Stimulated activated CD8-positive, alpha-beta memory T cell treated with anti-CD3 and anti-CD28 coated beads, Interleukin-4, amount 100 ng/mL, for 1 hour (primary cell): ENCODE measurements at places on chromosomes 1 and 21.

DNA sequence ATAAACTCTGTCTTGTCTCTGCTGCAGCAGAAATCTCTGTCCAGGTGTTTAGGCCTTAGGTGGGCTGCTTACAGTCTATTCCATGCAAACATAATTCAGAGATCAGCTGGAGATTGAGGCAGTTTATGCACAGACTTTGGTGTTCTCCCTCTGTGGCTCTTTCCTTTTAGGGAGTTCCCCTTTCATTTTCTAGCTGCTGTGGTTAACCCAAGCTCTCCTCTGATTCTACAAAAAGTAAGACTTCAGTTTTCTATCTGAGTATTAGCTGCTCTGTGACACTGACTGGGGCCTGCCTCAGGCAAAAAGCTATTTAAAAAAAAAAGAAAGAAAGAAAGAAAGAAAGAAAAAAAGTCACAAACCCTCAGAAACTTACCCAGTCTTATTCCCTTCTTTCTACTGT lies 211.1 kb downstream of the CAMTA1 start:
- no peak for DNase-seq

DNA sequence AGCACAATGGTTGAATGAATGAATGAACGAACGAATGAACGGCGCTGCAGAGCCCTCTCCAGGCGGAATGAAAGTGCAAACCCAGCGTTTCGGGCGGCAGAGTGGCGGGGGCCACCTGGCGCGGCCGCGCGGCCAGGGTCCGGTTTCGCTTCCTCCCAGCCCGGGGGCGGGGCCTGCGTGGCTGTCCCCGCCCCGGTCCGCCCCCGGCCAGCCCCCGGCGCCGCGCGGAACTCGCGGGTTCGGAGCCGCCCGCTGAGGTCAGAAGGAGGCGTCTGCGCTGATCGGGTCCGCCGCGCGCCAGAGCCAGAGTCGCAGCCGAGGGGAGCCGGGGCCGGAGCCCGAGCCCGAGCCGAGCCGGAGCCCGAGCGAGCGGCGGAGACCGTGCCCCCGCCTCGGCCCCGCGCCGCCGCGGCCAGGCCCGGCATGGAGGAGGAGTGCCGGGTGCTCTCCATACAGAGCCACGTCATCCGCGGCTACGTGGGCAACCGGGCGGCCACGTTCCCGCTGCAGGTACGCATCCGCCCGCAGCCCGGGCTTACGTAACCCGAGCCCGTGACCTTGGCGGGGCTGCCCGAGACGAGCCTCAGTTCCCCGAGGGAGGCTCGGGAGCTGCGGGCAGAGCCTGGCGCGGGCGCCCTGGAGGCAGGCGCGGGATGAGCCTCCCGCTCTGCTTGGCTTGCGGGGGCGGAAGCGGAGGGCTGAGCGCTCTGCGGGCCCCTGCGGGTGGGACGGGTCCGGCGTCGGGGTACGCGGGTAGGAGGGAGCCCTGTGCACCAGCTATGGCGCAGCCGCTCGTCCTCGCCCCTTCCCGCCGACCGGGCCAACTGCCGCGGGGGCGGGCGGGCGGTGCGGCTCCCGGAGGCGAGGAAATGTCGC lies at the start of gene PDXK:
PDXK (plus strand) TSS at position 258 of the 876 bp plus-strand sequence; CDS start at position 424, 166 bp downstream.
- peak; percentile 53 for DNase-seq

DNA sequence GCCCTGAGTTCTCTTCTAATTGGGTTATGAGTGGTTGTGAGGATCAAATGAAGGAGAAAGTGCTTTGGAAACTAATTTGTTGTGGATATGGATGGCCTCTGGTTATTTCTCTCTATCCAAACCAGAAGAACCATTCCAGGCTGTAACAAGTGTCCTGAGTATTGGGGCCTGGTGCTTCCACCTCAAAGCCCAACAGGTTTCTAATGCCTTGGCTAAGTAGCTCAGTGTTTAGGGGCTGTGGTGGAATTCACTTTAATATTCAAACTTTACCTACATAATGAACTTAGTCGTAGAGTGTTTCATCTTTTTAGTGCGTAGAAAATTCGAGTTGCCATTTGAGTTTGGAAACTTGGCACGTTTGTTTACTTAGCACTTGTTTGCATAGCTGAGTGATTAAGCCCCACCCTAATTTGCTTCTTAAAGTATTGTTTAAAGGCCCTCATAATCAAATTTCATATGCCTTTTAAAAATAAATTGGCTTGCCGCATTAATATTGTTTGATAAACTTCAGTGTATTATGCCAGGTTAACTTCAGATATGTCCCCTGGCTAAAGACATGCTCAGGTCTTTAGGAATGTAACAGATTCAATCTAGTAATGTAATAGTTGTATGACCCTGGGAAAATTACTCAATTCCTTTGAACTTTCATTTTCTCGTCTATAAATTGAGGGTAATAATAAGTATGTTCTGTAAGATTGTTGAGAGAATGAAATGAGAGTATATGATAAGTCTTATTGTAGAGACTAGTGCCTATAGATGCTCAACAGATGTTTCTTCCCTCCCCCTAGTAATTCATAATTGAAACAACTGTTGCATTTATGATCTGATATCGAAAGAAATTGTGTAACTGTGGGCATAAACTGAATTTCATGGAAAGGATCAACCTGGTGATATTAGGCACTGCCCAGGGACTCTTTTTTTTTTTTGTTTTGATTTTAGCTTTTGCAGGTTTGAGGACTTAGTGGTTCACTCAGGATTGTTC lies 1.6 kb downstream of the AGO4 start:
- DNase-seq: no peak

GRCh38 chr1:169574336-169574735 lies 11.9 kb downstream of the F5 start:
- DNase-seq: no peak

DNA sequence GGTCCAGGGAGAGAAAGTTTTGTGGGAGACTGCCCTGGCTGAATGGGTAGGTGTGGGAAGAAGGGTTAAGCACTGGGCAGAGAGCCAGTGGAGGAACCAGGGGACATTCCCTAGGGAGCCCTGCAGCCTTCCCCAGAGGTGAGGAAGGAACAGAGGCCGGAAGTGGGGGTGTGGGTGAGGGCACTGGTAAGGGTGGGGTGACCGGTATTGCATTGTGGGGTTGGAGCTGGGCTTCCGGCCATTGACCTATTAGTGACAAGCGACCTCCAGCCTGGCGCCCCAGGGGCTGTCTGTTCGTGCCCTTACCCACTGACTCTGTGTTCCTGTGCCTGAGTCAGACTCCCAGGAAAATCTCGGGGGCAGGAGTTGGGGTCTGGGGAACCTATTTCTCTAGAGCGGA lies 3.5 kb upstream of the TSPAN1 start:
- DNase-seq: no peak

- DNase-seq: no peak
These were observed 8.1 kb upstream of the EPHB2 start for GRCh38 chr1:22702296-22703085.

GRCh38 chr21:34936371-34936789 lies 112.7 kb downstream of the RUNX1 start:
- DNase-seq: no peak

- no peak for DNase-seq
These were observed 13.4 kb downstream of the KCNA10 start for GRCh38 chr1:110505596-110505995.

GRCh38 chr1:113320972-113321680 lies 69.2 kb upstream of the MAGI3 start:
- DNase-seq: no peak

DNA sequence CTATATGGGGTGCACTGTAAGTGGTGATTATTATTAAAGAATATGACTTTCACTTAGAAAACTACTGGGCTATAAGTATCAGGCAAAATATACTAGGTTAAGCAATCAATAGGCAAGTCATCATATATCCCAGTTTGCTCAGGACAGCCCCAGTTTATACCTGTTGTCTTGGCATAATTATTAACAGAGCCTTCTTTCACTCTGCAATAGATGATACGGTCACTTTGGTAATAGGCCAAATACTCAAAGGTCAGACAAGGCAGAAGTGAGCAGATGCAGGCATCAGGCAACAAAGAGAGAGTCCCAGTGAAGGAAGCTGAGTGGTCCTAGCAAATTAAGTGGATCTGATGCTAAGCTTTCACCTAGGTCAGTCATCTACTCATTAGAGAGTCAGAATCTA lies 599.9 kb downstream of the LMO4 start:
- DNase-seq: no peak

DNA sequence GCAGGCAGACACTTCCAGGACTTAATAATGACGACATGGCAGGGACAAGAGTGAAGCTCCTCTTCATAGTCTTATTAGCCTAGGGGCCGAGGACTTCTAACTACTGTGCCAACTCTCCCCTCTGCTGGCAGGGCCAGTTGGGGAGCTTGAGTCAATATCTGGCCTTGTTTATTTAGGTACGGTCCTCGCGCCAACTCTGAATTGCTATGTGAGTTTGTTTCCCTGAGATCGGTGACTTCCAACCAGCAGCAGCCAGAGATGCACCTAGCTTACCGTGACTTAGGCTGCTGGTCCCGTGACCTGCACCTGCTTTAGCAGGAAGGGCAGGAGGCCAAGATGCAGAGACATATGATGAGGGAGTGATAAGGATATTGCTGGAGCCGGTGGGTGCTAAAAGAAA lies 451.1 kb downstream of the PCP4 start:
- DNase-seq: no peak

GRCh38 chr1:97084546-97084945 lies 363.0 kb downstream of the PTBP2 start:
- DNase-seq: no peak

GRCh38 chr21:36166705-36167104 lies 10.1 kb downstream of the DOP1B start:
- DNase-seq: no peak

GRCh38 chr1:77978969-77979876 lies at the start of gene FUBP1:
Gene FUBP1 (minus strand): TSS chr1:77979072. CDS start chr1:77979004, 68 bp downstream.
- DNase-seq: peak; percentile 85

GRCh38 chr21:27040738-27041469 lies 74.0 kb upstream of the ADAMTS5 start:
- no peak for DNase-seq

DNA sequence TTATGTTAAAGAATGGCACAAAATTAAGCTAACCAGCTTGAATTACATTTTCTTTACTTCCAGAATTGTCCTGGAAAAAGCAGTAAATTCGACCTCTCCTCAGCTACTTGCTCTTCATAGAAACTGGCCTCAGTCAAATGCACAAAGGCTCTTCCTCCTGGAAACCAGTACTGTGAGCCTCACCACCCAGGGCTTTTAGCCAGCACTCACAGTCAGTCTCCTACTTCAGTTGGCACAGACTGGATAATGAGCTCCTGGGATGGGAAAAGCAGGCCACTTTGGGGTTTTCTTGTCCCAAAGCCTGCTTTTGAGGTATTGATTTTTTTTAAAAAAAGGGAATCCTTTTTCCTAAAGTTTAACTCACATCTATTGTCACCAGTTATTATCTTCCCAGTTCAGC lies 40.4 kb downstream of the SCYL3 start:
- DNase-seq: no peak

- DNase-seq: no peak
These were observed 415.3 kb upstream of the C1orf87 start for GRCh38 chr1:60488847-60489246.

- DNase-seq: no peak
These were observed 222.9 kb upstream of the CSF3R start for GRCh38 chr1:36705629-36706028.
